ENCODE measurements at places on chromosomes 1 and 21.

DNA sequence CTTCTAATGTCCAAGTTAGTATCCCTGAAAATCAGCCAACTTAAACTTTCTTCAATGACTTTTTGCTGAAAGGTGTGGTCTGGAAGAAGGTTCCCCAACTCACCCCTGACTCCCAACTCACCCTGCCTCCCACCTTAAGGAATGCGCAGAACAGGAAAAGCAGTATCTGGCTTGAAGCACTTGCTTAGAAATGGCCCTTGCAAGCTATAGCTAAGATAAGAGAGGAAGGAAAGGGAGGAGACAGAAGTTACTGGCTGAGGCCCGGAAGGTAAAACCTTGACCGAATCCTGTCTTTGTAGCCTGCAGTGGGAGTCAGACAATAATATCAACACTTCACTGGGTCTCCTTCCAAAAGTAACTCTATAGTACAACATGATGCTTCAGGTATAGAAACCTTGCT lies 2.9 kb downstream of the CYYR1 start:
- no peak for DNase-seq

GRCh38 chr1:185353124-185353523 lies 36.1 kb upstream of the IVNS1ABP start:
- DNase-seq: no peak

DNA sequence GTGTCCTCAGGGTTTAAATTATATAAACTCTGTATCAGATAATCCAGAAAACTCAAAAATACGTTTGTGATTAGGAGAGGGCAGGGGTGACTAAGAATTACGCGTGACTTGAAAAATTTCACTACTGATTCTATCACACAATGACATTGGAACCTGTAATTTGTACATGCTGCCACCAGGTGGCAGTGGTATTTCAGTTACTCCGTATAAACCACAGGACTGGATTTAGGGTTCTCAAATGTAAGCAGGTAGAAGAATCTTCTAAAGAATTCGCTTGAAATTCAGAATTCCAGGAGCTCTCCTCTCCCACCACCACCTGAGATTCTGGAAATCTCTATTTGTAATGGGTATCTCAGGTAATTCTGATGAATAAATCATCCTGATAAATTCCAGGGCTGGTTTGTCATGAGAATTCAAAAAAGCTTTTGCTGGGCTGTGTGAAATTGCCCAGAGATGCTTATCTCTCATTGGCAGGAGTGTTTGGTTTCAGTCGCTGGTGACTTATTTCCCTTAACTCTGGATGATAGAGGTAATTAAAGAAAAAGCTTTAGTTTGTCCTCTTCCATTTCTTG lies 1.7 kb upstream of the KRTAP7-1 start:
- peak; percentile 20 for DNase-seq

DNA sequence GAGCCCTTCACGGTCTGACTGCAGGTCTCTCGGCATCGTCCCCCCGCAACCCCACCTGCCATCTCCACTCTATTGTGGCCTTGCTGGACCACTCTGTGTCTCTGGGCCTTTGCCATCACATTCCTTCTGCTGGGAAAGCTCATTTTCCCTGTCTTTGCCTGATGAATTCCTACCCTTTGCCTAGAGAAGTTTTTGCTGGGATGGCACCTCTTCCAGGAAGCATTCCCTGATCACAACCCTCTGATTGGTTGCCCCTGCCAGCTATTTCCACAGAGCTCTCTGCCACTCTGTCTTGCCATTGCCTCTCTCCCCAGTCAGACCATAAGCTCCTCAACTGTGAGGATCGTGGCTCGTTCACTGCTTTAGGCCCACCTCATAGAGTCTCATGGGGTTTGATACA lies 28.9 kb upstream of the GPR37L1 start:
- no peak for DNase-seq

DNA sequence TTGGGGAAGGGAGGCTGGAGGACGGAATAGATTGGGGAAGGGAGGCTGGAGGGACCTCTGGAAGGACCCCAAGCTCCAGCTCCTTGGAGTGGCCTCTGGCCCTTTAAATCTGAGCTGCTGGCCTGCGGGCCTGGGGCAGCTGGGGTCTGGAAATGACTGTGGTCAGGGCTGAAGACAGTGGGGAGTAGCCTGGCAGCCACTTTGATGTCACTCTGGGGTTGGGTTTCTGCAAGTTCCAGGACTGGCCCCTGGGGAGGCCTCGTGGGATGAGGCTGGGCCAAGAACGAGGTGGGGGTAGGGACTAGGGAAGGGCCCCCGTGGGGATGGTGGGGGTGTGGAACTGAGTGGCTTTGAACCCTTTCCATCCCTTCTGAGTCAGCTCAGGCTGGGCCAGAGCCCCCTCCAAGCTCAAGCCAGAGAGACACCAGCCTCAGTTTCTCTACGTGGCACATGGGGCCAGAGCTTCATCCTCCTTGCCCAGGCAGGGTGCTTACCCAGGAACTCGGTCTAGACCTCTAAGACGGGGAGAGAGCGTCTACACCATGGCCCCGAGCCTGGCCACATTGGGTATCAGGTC lies 59.7 kb downstream of the ALPL start:
- DNase-seq: no peak

DNA sequence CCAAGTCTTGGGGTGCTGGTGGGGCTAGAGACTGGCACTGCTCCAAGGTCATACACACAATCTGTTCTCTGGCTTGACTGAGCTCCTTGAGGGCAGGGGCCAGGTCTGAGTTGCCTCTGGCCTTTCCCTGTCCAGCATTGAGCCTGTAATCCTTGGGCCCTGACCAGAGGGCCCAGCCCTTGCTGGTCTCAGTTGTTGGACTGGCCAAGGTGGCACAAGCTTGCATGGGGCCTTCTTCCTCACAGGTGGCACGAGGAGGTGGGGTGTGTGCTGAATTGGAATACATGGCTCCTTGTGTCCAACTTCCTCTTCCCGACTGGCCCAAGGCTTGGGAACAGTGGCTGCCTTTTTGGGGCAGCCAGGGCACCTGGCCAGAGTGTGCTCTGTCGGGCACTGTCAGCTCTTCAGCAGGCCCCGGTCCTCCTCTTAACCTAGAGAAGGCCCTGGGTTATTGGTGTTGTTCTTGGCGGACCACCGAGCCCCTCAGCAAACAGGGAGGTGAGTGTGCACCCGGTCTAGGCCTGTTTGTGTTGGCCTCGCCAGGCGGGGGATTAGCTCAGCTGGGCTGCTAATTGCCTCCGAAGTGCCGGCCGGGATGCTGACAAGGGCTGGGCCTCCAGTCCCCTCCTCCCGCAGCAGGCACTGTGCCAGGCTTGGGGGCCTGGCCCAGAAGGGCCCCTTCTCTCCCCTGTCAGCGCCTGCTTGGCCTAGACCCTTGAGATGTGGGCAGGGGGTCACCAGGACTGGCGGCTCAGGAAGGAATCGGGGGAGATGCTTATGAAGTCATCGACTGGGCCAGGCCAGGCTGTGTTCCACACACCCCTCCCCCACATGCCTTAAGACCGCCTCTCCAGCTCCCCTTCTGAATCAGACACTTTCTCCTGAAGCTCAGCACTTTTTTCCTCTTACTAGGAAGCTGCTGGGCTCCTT lies 28.5 kb downstream of the WNT4 start:
- no peak for DNase-seq

DNA sequence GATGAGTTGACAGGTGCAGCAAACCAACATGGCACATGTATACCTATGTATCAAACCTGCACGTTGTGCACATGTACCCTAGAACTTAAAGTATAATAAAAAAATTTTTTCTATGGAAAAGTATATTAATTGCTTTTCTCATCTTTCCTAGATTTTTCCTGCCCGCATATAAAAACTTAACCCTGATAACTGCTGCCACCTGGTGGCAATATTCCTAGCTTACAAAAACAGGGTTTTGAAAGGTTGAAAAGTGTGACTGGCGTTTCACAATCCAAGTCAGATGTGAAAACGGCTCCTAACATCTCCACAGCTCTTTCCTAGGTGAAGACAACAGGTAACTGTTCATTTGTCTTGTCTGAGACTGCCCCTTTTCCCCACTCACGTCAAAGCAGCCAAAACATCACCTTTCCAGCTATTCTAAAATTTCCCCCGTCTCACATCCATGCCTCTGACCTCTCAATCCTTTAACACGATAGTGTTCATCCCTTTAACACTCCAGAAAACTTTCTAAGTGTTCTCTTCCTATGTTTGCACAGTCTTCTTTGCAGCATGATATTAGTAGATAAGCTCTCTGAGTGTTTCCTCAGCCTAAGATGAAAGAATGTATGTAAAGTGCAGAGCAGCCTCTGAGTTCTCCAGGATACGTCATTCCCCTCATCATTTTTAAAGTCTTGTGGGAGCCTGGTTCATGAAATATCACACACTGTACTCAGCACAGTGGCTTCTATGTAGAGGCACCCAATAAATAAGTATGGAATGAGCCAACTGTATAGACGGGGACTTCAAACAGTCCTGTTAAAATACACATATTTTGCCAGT lies 27.5 kb downstream of the OVGP1 start:
- peak; percentile 49 for DNase-seq

- DNase-seq: peak; percentile 26
These were observed 594 bp downstream of the HDGF start for GRCh38 chr1:156750711-156751450.

GRCh38 chr1:119962296-119962968 lies 66.1 kb upstream of the ADAM30 start:
- DNase-seq: no peak

GRCh38 chr1:172533513-172534151 lies 682 bp downstream of the SUCO start:
- DNase-seq: peak; percentile 52

GRCh38 chr1:59703226-59703917 lies 111.4 kb upstream of the HOOK1 start:
- no peak for DNase-seq

DNA sequence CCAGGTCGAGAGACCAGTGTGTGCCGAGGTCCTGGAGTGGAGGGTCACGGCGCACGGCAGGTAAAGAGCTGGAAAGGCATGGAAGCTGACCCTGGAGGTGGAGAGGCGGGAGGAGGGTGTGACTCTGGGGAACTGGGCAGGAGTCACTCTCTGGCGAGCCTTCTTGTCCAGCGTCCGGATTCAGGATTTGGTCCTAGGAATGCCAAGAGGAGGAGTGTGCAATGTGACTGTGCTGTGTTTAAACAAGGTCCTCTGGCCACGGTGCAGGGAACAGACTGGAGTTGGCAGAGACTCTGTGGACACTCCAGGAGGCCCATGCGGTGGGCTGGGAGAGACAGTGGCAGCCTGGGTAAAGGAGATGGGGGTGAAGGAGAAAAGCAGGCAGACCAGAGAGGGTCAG lies 64.2 kb upstream of the CASZ1 start:
- DNase-seq: no peak

DNA sequence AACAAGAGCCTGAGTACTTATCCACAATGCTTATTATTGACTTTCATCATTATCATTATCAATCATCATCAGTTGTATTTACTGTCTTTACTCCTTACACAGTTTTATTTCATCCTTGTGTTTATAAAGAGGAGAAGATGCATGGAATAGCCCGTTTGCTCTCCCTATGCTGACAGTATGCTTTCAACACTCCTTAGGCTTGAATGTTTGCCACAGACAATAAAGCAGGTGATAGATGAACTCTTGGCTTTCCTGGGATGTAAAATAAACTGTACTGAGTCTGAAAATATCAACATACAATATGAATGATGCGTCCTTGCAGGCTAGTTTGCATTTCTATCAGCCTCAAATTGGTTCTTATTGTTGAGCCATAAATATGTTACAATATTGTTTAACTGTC lies 891.8 kb upstream of the NCAM2 start:
- DNase-seq: no peak

- DNase-seq: no peak
These were observed 50.7 kb downstream of the ZNF684 start for GRCh38 chr1:40582116-40582515.

DNA sequence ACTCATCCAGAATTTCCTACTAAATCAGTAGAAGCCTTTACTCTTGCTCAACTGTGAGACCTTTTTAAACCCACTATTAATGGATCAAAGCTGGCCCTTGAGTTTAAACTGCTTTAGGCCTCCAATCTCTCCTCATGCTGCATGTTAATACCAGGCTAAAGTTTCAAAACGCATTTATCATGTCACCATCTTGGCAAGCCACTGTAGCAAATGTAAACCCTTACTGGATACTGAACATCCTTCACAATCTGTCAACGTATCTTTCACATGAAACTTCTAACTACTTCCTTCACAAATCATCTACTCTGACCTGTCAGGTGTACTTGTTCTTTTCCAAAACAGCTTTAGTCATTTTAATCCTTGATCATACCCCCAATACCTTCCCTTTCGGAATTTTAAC lies 3.0 kb downstream of the PAXBP1 start:
- DNase-seq: no peak

DNA sequence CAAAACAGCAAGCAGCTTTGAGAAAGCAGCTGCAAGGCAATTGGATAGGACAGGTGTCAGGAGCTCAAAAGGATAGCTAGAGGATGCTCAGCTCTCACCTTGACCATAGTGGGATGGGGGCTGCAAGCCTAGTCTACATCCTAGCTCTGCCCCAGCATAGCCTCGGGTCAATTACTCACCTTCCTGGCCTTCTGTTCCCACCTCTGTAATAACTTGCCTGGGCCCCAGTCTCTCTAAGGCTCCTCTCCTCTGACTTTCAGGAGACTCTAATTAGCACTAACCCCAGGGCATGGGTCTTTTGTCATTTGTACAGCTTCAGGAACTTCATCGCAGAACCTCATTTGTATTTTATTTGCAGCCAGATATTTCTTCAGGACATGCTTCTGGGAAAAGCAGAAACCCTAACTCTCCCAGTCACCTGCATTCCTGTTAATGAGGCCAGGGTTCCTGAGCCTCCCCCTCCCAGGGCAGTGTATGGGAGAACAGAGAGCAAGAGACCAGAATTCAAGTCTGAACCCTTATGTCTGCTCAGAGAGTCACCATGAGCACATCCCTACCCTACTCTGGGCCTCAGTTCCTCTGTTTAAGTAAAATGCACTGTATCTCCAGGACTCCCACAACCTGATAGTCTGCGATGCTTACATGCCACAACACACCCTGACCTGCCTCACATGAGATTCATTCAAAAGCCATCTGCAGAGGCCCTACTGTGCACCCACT lies 108.1 kb downstream of the MATN1 start:
- DNase-seq: no peak

GRCh38 chr1:210755991-210756659 lies 377.8 kb downstream of the KCNH1 start:
- no peak for DNase-seq

GRCh38 chr1:235079443-235080296 lies 49.0 kb downstream of the TOMM20 start:
- DNase-seq: no peak

DNA sequence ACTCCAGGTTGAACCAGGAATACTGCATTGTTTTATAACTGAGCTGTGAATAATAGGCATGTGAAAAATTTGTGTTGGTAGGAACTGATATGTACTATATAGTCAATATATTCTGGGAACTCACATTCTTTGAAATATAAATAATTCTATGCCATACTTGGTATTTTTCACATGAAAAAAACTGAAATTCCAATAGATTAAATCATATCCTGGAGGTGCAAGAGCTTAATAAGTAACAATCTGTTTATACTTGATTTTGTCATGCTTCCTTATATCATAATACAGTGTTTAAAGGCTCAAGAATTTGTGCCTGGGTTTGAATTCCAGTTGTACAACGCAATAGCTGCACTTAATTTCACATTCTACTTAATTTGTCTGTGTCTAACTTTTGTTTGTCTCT lies 387.0 kb downstream of the USP25 start:
- DNase-seq: no peak

- no peak for DNase-seq
These were observed 9.9 kb upstream of the CCN1 start for GRCh38 chr1:85570446-85571180.

- DNase-seq: no peak
These were observed 22.9 kb downstream of the LCA5L start for GRCh38 chr21:39422527-39423241.
